ENCODE measurements at places on chromosomes 2 and 18.

DNA sequence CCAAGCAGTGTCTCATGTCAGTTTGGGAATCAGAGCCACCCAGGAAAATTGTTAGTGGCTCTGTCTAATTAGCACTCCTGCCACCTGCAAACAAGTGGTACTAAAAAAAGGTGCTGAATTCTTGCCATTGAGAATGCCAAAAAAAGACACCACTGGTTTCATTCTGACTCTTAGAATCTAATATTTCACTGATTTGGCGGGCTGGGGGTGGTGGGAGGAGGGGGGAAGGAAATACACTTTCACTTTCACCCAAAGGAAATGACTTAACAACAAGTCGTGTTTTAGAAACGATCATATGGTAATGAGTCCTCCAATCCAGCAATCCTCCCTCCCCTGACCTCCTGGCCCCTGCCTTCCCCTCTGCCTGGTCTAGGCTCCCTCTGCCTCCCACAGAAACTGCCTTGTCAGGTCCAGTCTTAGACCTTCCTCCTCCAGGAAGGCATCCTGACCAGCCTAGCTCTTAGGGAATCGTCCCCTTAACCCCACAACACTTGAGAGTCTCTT lies 4.4 kb upstream of the KLHL29 start:
- no peak for DNase-seq

GRCh38 chr2:230011617-230012016 lies 57.1 kb downstream of the SLC16A14 start:
- DNase-seq = no peak

DNA sequence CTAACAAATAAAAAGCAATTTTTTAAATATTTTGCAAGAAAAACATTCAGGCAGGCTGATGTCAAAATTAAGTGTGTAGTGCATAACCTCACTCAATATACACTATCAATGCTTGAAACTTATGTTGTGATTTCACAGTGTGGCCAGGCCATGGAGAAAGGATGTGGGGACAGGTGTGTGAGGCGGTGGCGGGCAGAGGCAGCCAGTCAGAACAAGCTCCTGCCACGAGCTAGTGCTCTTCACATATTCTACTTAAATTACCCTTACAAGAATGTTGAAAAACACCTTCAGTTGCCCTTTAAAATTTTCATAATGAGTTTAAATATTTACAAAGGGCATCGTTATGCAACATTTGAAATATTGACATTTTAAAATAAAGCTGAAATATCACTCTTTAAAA lies 43.2 kb downstream of the CYB5A start:
- no peak for DNase-seq

DNA sequence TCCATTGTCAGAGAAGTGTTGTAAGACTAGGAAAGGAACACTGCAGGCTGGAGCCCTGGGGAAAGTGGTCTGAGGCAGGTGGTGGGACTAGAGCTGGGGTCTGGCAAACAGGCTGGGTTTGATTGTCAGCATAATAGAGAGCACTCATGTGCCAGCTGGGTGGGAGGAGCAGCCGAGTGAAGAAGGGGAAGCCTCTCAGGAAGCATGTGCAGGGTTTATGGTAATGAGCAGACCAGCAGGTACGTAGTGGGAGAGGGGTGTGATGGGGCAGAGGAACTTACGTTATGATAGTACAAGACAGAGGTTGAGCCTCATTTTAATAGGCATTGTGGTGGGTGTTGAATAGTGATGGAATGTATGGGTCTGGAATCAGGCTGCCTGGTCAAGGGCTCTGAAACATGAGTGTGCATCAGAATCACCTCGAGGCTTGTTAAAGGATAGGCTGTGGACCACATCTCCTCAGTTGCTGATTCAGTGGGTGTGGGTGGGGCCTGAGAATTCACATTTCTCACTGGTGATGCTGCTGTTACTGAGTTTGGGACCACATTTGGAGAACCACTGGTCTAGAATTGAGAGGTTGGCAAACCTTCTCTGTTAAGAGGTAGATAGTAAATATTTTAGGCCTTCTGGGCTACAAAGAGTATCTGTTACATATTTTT lies 1.7 kb upstream of the MGAT5 start:
- no peak for DNase-seq

GRCh38 chr2:18094277-18094676 lies 215.8 kb downstream of the KCNS3 start:
- DNase-seq = no peak

DNA sequence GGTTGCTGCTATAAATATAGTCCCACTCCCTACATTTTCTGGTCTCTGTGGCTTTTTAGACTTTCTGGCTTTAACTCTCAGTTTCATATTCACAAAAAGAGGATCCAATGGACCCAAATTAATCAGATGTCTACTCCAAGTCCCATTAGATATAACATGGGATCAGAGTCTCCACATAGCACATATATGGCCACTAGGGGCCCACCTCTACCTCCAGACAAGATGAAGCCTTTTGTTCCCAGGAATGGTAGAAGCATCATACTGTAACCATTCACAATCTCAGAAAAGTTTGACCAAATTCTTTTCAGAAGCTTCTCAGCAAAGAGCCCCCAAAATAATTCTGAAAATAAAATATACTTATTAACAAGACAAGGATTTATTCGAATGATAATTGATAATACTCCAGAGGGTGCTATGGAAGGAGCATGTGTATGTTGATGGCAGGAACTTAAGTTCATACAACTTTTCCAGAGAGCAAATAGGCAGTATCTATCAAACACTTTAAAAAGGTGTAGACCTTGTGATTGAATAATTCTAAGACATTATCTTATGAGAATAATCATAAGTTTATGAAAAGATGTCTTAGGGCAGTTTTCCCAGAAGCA lies 382.3 kb upstream of the CRIM1 start:
- DNase-seq = no peak

DNA sequence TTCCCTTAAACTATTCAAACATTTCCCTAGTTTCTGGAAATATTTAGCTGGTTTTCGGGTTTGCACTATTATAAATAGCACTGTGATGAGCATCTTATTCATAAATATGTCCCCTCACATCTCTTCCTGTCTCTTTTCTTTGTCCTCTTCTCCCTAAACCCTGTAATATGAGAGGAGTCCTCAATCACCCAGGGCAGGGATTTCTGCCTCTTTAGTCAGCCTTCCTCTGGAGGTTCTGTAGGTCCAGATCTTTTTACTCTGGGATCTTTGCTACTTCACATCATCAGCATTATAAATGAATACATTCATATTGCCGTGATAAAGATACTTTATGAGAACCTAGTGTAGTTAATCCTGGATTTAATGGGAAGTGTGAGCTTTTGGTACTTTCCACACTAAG lies 87.9 kb upstream of the TTN start:
- DNase-seq = no peak

- no peak for DNase-seq
Observed at GRCh38 chr2:235082578-235083338, 130.9 kb downstream of the SH3BP4 start.

GRCh38 chr2:12075603-12076002 lies 329.2 kb downstream of the LPIN1 start:
- no peak for DNase-seq

DNA sequence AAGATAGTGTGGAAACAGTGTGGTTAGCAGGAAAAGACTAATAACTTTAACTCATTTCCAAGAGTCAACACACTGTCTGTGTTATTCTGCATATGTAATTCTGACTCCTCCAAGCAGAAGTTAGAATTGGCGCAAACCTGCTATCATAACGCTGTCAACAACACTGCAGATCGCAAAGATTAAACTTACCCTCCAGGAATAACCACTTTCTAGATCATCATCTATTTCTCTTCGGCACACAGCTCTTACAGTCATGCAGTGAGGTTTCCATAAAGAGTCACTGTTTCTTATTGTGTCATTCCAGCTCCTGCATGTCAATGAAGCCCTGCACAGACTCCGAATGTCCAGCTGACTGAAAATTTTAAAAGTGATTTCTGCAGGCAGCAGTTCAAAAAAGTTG lies 2.4 kb downstream of the FBXO48 start:
- DNase-seq = no peak

- DNase-seq = no peak
Observed at GRCh38 chr18:53941601-53942338, 282.7 kb downstream of the MBD2 start.

GRCh38 chr2:218832520-218832919 lies 917 bp upstream of the PRKAG3 start:
- peak; percentile 17 for DNase-seq

- no peak for DNase-seq
Observed at GRCh38 chr2:199366406-199366805, 91.3 kb downstream of the SATB2 start.

DNA sequence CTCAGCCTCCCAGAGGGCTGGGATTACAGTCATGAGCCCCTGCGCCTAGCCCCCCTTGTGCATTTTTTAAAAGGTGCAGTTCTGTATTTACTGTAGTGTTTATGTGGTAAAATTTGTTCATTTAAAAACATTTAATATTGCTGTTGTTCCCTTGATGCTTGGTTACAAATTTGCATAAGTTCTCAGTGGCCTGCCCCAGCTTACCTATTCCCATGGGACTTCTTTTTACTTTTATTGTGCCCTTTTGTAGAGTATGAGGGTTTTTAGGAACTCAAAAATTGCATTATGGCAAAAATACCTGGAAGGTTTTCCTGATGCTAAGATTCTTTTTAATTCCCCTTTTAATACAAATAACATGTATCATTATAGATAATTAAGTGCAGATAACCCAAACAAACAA lies 63.0 kb downstream of the DGKD start:
- no peak for DNase-seq

- DNase-seq = no peak
Observed at GRCh38 chr2:231197706-231198290, 633 bp upstream of the ARMC9 start.

GRCh38 chr2:217864963-217865772 lies 137.6 kb downstream of the TNS1 start:
- DNase-seq = no peak

DNA sequence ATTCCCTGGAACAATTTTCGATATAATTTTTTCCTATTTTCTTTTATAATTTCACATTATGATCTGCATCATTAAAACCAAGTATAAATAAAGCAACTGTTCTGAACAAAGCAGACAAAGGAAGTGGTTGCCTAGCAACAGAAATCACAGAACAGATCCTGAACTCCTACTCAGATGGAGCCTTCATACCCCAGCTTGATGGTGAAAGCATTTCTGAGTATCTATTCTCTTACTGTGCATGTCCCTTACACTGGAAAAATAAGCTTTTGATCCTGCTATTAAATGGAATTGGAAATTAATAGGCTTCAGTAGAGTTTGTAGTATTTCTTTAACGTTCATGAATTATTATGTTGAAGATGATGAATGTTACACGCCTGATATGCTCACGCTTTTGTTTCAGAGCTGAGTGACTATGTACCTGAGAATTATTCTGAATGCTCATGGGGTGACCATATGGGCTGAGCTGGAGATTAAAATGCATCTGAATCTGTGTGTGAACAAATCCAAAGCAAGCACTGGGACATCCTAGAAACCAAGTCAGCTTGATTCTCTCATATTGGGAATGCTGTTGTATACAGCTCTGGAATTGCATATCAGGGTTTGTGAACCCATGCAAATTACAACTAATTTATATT lies 254.0 kb downstream of the KCNJ3 start:
- DNase-seq = no peak

DNA sequence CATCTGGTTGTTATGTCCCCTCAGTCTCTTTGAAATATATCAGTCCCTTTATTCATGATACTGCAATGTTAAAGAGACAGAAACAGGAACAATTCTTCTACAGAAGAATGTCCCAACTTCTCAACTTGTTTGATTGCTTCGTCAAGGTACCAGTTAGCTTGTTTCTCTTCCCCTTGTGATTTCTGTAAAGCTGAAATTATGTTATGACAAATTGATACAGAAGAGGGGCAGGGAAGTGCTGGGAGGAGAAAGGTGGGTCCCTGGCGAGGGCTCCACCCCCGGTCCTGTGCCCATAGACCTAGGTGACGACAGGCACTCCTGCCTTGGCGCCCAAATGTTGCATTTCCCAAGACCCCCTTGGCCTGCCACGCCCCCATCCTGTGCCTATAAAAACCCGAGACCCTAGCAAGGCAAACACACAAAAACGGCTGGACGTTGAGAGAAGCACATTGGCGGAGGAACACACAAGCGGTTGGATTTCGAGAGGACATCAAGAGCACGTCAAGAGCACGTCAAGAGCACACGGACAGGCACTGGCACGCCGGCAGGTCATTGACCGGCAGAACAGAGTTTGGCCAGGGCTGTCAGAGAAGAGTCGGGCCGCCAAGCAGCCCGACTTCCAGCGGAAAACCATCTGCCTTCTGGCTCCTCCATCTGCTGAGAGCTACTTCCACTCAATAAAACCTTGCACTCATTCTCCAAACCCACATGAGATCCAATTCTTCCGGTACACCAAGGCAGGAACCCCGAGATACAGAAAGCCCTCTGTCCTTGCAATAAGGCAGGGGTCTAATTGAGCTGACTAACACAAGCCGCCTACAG lies 11.5 kb upstream of the RTN4 start:
- no peak for DNase-seq
